ENCODE measurements at places on chromosomes 7 and 10. TPM values are rescaled to one million over a fixed set of nuclear protein-coding genes. Genes with fewer than 3 reads are reported as not detected.

- peak; percentile 31 for DNase-seq
These were observed 3.4 kb upstream of the ARHGAP22 start for GRCh38 chr10:48608279-48608681.

COMMD3 gene
- 54.2 TPM for total RNA-seq

DNA sequence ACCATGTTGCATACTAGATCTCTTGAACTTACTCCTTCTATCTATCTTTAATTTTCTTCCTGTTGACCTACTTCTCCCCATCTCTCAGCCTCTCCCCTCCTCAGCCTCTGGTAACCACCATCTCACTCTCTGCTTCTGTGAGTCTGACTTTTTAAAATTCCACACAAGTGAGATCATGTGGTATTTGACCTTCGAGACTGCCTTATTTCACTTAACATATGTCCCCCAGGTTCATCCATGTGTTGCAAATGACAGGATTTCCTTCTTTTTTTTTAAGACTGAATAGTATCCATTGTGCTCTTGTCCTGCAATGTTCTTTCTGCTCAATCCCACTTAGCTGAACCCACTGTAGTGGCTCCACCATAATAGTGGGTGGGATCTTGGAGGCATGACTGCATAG, 51.4 kb upstream of the DNAJC1 start:
- DNase-seq, result peak; percentile 1

DNA sequence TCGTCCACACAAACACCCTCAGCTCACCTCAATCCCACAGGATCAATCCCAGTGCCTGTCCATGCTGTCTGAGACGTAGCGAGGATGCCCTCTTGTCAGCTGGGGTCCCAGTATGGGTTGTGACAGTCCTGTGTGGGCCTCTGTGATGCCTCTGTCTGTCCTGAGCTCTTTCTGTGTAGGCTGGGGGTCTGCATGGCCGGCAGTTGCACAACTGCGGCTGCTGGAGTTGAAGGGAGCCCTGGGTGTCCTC, 12.4 kb downstream of the ANTXRL start:
- DNase-seq, result no peak

DNA sequence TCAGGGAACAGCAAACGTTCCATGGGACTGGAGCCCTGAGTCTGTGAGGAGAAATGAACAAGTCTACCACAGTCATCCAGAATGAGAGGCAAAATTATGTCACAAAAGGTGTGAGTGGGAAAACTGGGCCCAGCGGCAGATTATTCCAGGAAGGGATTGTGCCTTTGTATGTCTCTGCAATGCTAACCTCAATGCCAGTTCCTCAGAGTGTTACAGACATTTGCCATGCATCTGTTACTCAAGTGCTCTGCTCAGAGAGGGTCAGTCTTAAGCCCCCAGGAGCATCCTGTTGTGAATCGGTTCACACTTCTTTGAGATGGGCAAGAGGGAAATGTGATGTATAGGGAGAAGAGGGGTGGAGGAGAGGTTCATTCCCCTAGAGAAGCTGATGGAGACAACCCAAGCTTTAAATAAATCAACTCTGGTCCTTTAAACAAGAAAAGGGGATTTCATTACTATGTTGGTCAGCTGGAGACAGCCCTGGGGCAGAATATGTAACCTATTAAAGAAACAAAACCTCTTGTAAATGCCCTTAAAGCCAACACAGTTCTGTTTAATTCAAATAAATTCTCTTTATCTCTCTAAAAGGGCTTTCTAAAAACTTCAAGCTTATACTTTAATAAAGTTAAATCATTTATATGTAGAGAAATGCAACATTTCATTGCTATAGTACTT, 85.9 kb upstream of the GRB10 start:
- no peak for DNase-seq
